ENCODE measurements at places on chromosomes 7 and 10.

- DNase-seq, result no peak
Observed at GRCh38 chr10:25824050-25824449, 110.0 kb upstream of the MYO3A start.

GRCh38 chr10:86057708-86058107, 308.9 kb downstream of the GRID1 start:
- DNase-seq, result no peak

- DNase-seq, result no peak
Observed at GRCh38 chr10:1738950-1739349, 1.6 kb upstream of the ADARB2 start.

DNA sequence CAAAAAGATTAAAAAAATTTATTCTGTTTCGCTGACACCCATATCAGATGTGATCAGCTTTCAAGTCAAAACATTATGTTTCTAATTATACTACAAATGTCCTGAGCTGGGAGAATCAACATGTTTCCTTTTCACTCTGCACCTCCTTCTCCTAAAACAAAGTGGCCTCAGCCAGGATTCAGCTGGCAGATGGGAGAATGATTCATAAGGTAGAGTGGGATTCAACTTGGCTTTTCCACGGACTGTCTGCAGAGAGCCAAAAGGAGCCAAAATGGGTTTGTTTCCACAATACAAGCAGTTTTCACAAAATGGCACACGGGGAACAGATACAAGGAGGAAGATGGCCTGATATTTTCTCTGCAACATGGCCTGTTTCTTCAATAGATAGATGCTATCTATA, 376.5 kb upstream of the PRKCQ start:
- DNase-seq, result no peak

DNA sequence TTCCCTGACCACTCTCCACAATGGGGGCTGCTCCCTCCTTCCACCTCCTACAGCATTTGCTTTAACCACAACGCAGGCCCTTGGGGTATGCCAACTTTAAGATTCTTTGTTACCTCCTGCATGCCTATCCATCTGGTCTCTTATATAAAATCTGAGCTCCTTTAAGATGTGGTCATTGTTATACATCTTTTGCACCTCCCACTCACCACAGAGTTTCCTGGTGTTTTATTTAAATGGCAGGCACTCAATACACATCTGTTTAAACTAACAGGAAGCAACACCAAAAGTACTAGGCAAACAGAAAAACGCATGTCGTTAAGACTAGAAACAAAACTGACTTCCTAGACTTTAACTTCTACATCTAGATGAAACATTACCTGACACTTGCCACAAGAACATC, 36.3 kb downstream of the SLC25A13 start:
- no peak for DNase-seq
